Non-pigmented ciliary epithelial cell (primary cell): ENCODE measurements at places on chromosomes 2 and 18.

DNA sequence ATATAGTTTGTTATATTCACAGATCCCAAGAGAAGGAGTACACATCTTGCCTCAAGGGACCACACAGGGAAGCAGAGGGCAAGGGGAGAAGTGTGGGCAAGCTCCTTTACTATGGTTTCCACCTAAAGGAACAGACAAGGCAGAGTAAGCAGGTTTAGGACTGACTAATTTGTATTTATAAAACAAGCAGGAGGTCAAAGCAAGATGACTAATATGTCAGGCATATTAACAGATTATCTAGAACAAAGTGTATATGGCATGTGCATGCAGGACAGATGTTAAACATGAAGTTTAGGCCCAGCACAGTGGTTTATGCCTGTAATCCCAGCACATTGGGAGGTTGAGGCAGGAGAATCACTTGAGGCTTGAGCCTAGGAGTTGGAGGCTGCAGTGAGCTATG is 3.7 kb upstream of the LRP2 start:
- peak; percentile 14 for DNase-seq

- no peak for DNase-seq
Observed at GRCh38 chr2:221025398-221025797, 546.7 kb downstream of the EPHA4 start.

DNA sequence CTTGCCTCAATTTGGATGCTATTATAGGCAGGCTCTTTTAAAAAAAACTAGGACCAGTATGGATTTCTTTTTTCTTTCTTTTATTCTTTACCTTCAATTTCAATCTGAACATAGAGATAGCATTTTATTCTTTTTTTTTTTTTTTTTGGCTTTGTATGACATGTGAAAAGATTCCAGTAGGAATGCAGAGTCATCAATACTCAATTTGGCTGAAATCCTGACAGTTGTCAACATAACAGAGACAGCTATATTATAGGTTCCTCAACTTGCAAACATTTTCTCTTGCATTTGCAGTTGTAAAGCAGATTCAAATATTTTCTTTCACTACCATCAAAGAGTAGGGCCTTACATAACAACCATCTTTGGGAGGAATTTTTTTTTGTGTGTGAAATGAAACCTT is 334.4 kb downstream of the LRP1B start:
- DNase-seq, result no peak

GRCh38 chr18:56158676-56159075 is 479.7 kb downstream of the TXNL1 start:
- DNase-seq, result no peak

DNA sequence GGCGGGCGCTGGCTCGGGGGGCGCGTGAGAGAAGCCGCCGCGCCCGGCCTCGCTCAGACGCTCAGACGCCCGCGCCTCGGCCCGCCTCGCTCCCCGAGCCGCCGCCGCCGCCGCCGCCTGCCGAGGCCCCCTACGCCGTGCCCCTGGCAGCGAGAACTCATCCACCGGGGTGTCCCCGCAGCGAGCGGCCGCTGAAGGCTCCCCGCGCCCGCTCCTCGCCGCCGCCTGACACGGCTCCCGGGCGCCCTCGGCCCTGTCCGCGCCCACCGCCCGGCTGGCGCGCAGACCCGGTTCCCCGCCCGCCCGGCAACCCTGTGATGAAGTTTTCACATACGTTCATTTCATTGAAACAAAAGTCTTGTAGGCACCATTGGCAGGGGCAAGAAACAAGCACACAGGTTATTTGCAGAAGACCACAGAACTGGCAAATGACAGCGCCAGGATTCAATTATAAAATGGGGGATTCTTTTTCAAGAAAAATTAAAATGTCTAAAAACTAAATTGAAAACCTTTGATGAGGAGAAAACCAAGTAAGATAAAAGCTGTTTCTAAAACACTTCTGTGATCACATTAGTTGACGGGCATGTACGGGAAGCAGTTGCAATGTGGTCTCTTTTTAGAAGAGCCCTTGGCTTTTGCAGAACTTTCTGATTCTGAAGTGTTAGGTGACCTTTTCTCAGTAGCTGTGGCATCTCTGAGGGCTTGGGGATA is 50.5 kb upstream of the TUBA3D start:
- no peak for DNase-seq

DNA sequence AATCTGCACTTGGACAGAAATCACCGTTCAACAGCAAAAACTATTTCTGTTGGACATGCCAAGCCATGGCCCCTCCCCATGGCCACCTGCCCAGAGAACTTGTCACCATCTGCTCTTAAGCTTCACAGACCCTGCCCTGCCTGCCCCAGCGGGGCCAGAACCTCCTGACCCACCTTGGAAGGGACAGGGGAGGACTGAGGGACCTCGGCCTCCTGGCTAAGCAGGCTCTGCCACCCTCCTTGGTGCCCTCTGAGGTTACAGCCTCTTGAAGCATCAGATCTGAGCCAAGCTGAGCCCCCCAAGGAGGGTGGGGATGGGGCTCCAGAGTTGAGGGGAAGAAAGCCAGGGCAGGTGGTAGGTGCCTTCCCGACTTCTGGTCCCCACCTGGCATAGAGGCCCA is 6.5 kb downstream of the TEX261 start:
- DNase-seq, result no peak
